ENCODE measurements at places on chromosomes 1 and 21.

DNA sequence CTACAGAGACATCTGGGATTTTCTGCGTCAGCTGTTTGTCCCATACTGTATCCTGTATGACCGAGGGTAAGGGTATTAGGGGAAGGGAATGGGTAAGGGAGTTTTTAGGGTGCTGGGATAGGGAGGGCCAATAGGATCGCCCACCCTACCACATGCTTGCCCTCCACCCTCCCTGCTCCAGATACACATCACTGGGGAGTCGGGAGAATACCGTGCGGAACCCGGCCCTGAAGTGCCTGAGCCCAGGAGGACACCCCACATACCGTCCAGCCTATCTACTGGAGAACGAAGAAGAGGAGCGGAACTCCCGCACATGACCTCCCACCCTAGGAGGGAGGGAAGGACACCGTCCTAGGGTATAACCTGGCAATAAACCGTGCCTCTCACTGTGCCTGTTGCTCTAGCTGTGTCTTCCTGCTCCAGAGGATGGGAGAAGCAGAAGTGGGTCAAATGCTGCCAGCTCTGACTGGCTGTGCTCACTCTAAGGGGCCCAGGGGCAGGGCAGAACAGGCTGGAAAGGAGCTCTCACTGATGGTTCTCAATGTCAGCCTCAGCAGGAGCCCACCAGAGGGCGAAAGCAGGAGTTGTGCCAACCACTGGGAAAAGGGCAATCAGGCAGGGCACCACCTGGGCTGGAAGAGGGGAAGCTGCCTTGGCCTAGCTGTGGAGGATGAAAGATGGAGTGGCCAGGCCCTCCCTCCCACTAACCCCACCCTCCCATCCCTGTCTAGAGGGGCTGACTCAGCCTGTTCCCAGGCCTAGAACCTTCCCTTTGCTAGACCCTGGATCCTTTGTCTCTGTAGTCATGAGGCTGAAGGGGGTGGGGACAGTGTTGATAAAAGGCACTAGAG lies 440 bp upstream of the LENEP start:
- DNase-seq: peak; percentile 26

- DNase-seq: peak; percentile 65
Measured at GRCh38 chr1:39776400-39776713, 5.2 kb upstream of the OXCT2 start.

GRCh38 chr1:81505831-81506230 lies 294.9 kb upstream of the ADGRL2 start:
- DNase-seq: no peak

DNA sequence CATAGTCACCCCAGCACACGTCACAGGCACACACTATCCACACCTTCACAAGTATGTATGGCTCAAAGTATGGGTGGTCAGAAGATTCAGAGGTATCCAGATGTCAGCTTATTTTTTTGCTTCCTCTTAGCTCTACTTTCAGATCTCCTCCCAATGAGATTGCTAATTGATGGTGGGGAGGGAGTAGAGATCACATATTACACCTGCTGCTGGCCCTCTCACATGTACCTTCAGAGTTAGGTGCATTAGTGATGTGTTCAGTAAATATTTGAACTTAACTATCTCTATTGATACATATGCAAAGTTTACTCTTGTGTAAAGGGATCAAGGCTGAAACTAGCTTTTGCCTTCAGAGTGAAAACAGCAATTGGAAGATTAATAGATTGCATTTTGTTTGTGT lies 262.6 kb downstream of the PCP4 start:
- DNase-seq: no peak

DNA sequence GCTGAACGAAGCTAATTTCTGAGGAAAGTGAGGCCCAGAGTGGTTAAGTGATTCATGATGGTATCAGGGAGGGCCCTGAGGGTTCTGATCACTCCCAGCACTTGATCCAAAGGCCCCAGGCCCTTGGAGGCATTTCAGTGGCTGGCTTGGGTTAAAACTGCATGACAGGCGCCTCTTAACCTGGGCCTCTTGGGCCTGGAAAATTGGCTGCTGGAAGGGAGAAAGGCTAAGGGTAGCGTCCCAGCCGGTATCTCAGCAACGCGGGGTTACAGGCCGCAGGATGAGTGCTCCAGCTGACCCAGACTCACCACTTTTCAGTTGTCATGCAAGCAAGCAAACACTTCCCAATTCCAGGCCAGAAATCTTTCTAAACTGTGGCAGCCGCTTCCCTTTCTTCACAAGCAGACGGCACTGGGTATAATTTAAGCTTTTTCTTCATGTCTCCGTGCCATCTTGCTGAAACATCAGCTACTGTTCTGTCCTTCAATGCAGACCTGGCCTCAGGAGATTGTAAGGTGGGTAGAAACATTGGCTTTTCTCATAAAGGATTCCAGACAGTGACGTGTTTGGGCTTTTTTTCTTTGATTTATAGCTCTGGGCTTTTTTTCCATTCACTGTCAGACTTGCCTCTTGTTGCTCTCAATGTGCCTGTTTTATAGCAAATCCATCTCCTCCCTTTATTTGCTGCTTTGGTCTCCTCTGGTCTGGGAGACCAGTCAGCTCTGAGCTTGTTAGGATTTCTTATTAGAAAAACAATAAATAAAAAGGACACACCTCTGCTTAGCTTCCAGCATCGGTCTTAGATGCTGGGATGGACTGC lies 229.1 kb downstream of the KCNJ6 start:
- peak; percentile 83 for DNase-seq

GRCh38 chr21:45207839-45208626 lies 79.7 kb downstream of the POFUT2 start:
- DNase-seq: peak; percentile 82

DNA sequence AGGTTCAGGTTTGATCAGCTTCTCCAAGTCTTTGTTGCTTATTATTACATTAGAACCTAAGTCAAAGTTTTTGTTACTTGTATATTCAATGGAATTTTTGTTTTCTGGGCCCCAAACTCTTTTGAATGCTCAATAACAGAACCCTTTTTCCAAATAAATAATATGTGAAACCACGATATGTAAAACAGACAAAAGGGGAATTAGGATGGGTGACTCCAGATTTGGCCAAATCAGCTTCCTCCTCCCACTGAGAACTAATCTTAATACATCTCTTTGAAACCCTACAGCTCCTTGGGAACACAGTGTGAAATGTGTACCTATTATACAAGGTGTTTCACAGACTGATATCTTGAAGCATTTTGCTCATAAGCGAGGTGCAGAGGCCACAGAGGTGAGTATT lies 67.0 kb upstream of the TNFSF18 start:
- no peak for DNase-seq

DNA sequence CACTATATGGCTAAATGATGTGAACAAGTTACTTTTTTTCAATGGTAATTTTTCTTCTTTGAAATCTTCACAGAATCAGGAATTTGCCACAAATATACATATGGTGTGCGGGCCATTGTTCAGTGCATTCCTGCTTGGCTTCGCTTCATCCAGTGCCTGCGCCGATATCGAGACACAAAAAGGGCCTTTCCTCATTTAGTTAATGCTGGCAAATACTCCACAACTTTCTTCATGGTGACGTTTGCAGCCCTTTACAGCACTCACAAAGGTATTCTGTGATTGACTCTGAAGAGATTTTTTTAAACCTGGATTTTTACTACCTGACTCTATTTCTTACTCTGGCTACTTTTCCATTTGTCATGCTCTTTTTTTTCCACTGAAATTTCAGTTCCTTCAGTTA lies 76.2 kb upstream of the KIAA1614 start:
- DNase-seq: no peak

GRCh38 chr1:234435620-234436019 lies 43.4 kb downstream of the TARBP1 start:
- DNase-seq: no peak

GRCh38 chr1:50251702-50252101 lies 143.0 kb downstream of the ELAVL4 start:
- no peak for DNase-seq

DNA sequence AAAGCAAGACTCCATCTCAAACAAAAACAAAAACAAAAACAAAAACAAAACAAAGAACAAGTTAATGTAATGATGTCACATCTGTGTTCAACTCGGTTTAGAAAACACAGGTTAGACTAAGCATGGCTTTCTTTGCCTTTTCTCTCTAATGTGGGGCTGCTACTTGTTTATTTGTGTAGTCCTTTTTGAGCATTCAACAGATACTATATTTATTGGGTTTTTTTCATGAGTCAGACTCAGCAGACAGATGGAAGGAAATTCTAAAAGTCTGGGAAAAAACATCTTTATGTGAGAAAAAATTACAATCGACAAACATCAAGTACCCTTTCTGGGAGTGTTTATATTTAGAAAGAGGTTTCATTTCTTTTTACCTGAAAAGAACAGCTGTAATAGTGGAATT lies 22.3 kb upstream of the OTUD3 start:
- no peak for DNase-seq

- no peak for DNase-seq
Measured at GRCh38 chr1:232130815-232131480, 499.0 kb downstream of the SIPA1L2 start.

- no peak for DNase-seq
Measured at GRCh38 chr1:29650476-29650875, 414.2 kb downstream of the PTPRU start.

DNA sequence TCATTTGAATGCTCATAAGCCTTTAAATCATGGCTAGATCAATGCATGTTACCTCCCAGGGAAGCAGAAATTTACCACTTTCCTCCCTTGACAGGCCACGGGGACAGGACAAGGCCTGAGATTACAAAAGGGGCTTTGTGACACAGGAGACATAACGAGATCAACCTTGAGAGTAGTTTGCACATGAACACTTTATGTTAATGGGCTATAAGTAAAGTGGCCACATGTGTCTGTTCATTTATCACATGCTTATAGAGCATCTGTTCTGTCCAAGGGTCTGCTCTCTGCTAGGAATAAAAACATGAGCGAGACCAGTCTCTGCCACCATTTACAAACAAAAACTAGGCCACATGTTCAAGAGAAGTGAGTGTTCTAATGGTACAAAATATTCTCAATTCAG lies 144.1 kb upstream of the C8B start:
- DNase-seq: no peak

DNA sequence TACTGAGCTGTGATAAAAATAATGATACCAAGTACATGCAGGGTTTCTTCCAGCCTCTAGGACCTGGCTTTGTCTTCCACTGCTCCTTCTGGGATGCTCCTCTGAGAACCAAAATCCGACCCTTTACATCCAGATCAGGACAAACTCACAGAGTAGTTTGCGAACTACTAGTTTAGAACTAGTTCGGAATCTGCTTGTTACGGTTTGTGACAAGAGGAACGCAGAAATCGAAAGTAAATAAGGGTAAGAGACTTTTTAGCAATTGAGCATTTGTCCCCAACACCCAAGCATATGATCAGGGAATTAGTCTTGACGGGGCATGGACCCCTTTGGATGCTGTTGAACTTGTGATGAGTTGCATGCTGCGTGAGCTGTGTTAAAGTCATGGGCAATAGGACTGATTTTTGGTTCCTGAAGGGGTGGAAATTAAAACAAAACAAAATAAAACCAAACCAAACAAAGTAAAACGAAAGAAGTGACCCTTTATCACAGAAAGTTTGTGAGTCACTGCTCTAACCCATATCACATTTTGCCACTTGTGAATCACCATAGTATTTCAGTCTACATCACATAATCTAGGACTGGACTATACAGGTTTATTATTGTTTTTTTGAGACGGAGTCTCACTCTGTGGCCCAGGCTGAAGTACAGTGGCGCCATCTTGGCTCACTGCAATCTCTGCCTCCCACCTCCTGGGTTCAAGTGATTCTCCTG lies 35.7 kb upstream of the ERRFI1 start:
- no peak for DNase-seq

- no peak for DNase-seq
Measured at GRCh38 chr1:198830412-198830811, 191.6 kb downstream of the PTPRC start.

DNA sequence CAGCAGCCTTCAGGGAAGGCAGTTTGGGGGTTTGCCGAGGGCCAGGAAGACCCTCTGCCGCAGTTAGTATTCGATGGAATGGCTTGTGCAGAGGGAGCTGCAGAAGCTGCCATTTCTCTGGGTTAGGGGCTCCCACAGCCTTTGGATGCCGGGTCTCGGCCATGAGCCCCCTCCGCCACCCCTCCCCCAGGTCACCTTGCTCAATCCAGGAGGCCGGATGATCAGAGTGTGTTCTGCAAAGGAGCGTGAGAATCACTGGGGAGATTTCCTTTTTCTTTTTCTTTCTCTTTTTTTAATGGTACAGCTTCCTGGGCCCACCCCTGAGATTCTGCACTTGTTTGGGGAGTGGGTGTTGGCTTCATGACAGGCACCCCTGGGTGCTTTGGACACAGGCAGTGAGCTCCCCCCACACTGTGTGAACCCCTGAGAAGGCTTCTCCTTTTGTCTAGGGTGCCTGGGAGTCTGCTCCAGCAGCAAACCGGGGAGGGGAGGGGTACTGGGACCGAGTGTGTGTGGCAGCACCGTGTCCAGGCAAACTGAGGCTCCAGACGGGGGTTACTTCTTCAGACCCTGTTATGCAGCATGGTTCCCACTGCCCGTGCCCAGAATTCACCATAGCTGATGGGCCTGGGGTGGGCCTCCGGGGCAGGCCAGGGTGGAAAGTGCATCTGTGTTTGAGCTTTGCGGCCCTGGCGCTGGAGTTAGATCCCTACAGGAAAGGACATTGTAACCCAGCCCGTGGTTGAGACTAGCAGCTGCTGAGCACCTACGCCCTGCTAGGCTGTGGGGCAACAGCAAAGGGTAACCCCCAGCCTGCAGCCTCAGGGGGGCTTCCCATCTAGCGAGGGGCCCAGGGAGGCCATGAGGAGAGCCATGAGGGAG lies 18.5 kb downstream of the TNFRSF1B start:
- DNase-seq: peak; percentile 46

- DNase-seq: peak; percentile 86
Measured at GRCh38 chr1:143720087-143721023, 251.4 kb downstream of the FAM72C start.

DNA sequence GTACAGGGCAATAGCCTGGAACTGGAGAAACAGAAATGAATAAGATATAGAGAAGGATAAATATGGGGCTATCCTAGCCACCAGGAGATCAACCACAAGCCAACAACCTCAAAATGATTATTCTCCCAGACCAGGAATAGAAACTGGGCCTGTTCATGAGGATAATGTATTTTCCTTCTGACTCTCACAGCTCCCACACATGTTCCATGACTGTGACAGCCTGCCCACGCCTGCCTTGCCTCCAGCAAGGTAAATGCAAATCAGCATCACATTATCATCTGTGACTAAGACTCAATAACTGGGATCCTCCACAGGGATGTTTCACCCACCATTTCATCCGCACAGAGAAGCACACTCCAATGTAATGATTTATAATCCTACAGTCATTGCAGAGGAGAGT lies 3.3 kb downstream of the ENSA start:
- no peak for DNase-seq

DNA sequence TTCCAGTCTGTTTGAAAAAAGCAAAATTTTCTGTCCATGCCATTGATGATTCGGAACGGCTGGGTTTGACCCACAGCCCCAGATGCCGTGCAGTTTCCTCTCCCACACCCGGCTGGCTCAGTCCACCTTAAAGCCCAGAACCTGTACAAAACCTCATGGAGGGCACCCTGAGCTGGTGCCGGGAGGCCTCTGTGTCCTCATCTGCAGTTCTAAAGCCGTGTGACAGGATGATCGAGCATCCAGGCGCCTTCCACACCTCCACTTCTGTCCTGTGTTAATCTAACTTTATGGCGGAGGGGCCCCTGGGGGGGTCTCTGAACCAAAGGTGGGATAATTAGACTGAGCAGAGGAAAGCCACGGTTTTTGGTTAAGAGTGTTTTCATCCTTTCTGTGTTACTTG lies 49.6 kb downstream of the SLC37A1 start:
- DNase-seq: no peak

- DNase-seq: no peak
Measured at GRCh38 chr1:197384471-197384870, 116.4 kb downstream of the CRB1 start.

GRCh38 chr1:22319608-22320007 lies 132.0 kb upstream of the ZBTB40 start:
- no peak for DNase-seq
